ENCODE measurements at places on chromosomes 6 and 20.

DNA sequence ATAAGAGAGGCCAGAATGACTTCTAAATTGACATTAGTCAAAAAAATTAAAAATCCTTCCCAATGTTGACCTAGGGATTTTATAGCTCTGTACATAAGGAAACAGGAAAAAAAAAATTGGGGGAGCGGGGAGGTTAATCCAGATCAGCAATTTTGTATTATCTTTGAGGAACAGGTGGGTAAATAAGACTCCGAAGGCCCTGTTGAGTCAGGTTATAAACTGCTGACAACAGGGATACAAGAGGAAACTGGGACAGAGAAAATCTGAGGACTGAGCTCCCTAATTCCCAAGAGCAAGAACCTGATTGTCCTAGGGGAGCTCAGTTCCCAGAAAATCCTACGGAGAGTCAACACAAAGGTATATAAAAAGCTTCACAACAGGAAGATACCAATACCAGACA, 26.8 kb upstream of the CRIP3 start:
- no peak for DNase-seq

DNA sequence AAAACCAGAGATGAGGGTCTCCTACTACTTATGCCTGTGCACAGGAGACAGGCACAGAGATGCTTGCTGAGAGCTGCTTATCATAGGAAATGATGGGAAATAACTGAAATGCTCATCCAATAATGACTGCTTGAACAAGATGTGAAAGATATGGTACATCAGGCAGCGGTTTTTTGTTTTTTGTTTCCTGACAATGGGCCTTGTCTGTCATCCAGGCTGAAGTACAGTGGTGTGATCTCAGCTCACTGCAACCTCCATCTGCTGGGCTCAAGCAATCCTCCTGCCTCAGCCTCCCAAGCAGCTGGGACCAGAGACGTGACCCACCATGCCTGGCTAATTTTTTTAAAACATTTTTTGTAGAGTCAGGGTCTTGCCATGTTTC, 1.2 kb upstream of the RIPOR3 start:
- no peak for DNase-seq

- DNase-seq: no peak
These were observed 40.2 kb downstream of the ITCH start for GRCh38 chr20:34403063-34403827.

GRCh38 chr6:118787724-118788423, 106.1 kb upstream of the ASF1A start:
- DNase-seq: no peak

GRCh38 chr6:158661156-158661685, 11.4 kb downstream of the SYTL3 start:
- DNase-seq: no peak

DNA sequence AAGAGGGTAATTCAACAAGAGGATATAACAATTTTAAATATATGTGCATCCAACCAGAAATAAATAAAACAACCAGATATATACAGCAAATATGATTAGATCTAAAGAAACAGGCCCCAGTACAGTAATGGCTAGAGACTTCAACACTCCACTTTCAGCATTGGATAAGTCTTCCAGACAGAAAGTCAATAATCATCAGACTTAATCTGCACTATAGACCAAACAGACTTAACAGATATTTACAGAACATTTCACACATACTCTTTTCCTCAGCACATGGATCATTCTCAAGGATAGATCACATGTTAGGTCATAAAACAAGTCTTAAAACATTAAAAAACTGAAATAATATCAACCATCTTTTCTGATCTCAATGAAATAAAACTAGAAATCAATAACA, 62.7 kb upstream of the MTRF1L start:
- DNase-seq: no peak

Data from activated T-helper 1 cell treated with anti-CD3 and anti-CD28 coated beads, Interleukin-2, amount 50 U/mL, for 16 hours (primary cell).